ENCODE measurements at places on chromosomes 7 and 10.

- DNase-seq: no peak
These were observed 474.8 kb upstream of the PFKP start for GRCh38 chr10:2592360-2593160.

- no peak for DNase-seq
These were observed 4.0 kb upstream of the BORCS7 start for GRCh38 chr10:102850025-102850518.

DNA sequence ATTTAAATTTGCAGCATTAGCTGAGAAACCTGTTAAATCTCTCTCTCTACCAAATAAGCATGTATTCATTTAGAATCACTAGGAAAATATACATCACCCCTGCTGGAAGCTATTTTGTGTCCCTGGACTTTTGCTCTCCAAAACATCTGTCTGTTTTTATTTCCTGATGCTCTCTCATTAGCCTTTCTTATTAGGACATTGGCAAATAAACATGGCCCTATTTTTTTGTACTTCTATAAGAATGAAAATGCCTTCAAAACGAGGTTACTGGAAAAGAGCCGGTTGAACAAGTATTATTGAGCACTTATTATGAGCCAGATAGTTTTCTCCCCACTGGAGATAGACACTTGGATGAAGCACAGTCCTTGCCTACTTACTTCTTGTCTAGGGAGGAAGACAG, 206.9 kb downstream of the GALNT17 start:
- no peak for DNase-seq

DNA sequence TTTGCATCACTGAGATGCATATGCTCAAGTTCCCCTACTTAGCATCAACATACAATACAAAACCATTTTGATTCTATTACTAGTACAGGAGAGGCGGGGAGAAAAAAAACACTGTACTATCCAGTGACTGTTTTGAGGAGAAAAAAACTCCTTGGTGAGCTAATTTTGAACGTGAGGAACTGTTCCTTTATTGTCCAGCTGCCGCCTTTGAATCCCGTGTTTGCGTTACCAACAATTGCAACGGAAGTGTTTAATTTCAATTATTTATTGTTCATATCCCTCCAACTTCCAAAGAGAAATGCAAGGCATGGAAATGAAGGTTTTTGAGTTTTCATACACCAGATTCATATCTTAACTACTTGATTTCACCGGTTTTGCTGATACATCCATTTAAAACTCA, 66.4 kb upstream of the ARHGAP21 start:
- no peak for DNase-seq

DNA sequence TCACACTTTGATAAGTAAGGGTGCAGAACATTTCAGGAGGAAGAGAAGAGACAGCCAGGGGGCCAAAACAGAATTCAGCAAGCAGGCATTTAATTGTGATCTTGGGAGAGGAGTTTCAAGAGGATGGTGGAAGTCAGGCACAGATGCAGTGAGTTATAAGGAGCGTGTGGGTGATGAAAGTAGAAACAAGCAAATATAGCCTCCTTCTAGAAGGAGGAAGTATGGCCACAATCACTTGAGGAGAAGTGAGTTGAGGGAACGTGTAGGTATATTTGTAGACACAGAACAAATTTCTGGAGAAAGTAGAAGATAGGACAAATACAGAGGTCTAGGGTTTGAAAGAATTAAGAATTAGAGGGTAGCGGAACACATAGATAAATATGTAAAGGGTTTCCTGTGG, 165.8 kb downstream of the CACNB2 start:
- no peak for DNase-seq

DNA sequence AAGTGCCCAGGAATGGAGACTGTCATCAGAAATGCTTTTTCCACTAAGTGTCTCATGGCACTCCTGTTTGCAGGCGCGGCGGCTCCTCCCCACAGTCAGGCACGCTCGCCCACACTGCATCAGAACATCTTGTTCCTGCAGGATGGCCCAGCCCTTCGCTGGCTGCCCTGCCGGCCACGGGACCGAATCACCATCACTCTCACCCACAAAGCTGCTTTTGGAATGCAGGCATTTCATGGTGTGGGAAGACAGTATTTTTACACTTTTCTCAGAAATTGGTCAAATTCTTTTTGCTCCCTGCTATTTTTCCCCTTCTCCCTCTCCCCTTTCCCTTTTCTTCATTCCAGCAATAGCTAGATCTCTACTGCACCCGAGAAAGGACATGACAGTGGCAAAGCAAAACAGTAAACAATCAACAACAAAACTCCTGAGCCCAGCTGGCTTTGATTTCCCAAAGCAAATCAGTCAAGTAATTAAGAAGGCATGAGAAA, 176.1 kb upstream of the TNS3 start:
- no peak for DNase-seq

GRCh38 chr7:139999516-139999915, 63.2 kb downstream of the PARP12 start:
- no peak for DNase-seq

DNA sequence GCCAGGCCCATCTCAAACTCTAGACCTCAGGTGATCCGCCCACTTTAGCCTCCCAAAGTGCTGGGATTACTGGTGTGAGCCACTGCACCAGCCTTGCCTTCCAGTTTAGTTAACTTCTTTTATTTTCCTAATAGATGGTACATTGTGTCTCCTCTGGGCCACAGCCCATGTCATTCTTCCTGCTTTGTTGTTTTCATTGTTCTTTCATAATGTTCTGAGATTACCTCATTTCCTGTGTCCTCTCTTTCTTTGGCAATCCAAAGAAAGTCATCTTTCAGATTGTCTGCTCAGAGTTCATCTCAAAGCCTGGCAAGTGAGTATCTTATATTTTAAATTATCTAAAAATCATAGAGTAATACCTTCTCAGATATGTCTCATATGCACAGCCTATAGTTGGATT, at the start of gene OLAH:
TSS of gene OLAH (plus strand) at position 270 of the 400 bp plus-strand sequence. CDS start 3,346 bp downstream, outside the sequence.
- DNase-seq: no peak

DNA sequence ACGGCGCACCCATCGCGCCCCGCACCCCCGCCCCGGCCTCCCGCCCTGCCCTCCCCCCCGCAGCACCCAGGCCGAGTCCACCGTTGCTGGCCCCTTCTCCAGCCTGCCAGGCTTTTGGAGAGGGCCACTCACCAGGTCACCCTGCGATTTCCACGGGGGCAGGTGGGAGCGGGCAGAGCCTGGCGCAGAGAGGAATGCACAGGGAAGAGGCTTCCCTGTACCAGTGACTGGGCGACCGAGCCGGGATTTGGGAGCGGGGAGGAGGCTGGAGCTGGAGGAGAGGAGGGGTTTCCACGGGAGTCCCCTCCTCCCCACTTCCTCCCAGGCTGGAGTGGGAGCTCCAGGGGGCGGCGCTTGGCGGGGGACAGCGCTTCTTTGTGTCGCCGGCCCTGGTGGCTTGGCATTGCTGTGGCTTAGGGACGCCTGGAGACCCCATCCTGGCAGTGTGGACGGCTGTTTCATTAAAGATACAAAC, 19.3 kb downstream of the TCAF1 start:
- DNase-seq: no peak
